NCI-H187 (cell line): ENCODE measurements at places on chromosomes 11 and 22.

GRCh38 chr11:27757953-27758352, 57.7 kb upstream of the BDNF start:
- DNase-seq: no peak

- no peak for DNase-seq
Observed at GRCh38 chr11:120028897-120029258, 109.0 kb downstream of the TRIM29 start.

GRCh38 chr22:33952776-33953175, 32.5 kb upstream of the LARGE1 start:
- DNase-seq: no peak

DNA sequence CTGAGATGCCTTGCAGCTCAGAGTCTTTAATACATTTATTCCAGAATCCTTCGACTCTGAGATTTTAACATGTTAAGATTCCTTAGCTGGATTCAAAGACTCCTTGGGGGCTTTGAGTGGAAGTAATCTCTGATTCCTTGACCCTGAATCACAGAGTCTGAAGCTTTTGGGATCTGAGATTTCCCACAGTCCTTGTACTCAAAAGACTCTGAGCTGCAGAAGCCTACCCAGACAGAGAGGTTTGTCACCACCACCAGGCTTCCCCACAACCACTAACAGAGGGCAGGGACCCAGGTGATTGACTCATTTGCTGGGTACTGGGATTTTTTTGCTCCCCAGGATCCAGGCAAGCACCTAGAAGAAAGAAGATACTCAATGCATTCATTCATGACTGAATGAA, 1.4 kb upstream of the SERPINH1 start:
- DNase-seq: no peak

DNA sequence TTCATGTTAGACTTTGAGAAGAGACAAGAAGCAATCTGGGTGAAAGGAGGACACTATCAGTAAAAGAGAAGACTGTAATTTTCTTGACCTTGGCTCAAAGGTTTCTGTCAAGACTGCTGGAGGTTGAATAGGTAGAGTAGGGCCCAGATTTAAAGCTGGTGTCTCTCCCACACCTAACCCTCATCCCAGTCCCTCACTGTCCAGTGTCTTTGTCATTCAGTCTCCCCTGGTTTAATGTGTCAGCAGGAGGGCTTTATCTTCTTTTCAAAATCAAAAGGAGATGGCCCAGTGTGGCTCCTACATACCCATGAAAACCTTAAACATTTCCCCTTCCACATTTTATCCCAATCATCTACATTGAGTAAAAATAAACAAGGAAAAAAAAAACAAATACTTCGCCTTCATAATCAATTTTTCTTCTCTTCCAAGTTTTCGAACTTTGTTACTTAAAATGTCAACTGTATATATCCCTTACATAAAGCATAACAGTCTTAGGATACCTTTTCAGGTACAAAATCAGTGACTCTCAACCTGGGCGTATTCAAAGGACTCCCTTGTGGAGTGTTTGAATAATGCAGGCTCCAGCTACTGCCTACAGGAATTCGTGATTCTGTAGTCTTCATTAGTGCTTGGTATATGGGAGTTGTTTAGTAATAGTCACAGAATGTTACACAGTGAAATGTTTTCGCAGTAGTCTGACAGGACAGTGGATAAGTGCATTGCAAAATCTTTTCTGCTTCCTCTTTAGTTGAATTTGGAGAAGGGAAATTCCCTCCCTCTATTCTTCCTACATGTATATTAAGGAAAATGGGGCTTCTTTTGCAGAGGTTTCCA, 87.2 kb downstream of the FAT3 start:
- no peak for DNase-seq

GRCh38 chr11:133945087-133945974, 11.4 kb downstream of the IGSF9B start:
- no peak for DNase-seq

- no peak for DNase-seq
Observed at GRCh38 chr11:64180891-64181290, 5.1 kb upstream of the STIP1 start.

DNA sequence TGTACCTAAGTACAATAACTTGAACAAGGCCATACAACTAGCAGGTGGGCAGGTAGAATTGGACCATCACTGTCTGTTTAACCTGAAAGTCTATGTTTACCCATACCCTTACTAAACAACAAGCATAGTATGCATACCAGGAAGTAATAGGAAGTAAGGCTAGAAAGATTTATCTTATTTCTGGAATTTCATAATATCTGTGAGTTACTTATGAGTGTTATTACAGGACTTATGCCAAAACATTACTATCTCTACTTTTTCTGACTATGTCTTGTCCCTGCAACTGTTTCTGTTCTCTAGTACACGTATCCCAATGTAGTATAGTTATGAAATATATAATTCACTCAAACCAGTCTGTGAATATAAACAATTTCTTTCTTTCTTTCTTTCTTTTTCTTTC, 1400.8 kb upstream of the TENM4 start:
- DNase-seq: no peak

- DNase-seq: no peak
Observed at GRCh38 chr11:101390539-101390938, 193.3 kb downstream of the TRPC6 start.

- DNase-seq: no peak
Observed at GRCh38 chr11:8213376-8213775, 44.6 kb upstream of the RIC3 start.

DNA sequence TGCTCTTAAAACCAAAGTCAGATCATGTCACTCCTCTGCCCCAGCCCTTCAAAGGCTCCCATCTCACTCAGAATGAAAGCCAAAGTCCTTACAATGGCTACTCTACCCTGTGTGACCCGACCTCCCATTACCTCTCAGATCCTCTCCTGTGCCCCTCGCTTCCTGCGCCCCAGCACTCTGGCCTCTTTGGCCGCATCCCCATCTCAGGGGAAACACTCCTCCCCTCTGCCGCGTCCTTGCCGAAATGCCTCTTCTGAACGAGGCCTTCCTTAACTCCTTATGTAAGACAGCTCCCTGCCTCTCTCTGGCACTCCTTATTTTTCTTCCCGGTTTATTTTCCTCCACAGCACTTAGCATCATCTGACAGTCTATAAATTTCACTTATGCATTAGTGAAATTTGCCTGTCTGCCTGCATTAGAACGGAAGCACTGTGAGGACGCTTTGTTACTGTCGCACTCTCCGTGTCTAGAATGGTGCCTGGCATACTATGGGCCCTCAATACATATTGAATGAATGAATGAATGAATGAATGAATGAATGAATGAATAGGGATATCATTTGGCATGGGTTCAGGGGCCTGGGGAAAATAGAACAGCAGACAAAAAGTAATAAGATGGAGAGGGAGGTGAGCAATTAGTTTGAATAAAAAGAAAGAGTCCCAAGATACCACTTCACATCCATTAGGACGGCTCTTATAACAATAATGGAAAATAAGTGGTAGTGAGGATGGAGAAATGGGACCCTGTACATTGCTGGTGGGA, 137.8 kb downstream of the CEP164 start:
- peak; percentile 60 for DNase-seq
